ENCODE measurements at places on chromosomes 5 and 9.

GRCh38 chr9:684941-685340 is 156.6 kb upstream of the DMRT1 start:
- DNase-seq = no peak

DNA sequence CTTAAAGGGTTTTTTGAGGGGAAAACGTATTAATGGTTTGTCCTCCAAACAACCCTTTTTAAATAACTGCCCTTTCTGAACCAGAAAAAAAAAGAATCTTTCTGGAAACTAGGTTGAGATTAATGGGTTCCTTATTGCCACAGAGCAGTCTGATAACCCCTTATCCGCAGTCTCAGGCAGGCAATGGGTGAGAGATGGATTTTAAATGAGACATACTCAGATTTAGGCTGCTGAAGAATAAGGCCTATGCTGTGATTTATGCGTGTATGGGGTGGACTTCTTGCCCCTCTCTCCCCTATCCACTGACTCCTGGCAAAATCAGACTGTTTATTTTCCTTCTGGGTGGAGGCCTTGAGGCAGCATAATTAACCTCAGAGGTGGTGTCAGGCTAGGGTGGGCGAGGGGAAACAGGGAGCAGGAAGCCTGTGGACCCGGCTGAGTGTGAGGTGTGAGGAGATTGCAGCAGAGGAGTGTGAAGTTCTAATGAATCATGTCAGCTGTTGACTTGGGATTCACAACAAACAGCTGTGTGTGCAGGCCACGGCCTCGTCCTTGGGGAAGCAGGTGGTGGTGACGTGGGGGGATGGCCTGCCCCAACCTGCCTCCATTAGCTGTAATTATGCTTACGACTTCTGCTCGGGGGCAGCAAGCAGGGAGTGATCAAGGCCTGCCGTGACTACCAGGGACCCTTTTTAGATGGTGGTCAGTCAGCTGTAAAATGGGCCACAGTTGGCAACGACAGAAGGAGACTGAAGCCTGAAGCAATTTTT is 196.4 kb downstream of the SEMA6A start:
- DNase-seq = no peak

- DNase-seq = no peak
Measured at GRCh38 chr5:127335381-127335780, 44.8 kb downstream of the MEGF10 start.

DNA sequence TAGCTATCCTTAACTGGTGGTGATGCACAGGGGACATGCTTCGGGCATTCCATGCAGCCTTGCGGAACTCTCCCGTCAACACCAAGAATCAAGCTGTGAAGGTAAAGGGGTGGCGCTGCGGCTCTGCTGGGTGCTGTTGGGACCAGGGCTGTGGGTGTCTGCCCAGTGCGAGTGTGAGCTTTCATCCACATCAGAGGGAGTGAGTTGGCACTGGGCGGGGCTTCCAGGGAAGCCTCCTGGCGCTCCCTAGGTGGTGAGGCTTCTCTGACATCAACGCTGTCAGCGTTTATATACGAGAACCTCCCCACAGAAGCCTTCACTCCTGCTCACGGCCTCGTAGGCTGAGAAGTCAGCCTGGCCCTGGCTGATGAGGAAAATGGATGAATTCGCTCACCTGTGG is 11.7 kb downstream of the ARPC5L start:
- DNase-seq = no peak

DNA sequence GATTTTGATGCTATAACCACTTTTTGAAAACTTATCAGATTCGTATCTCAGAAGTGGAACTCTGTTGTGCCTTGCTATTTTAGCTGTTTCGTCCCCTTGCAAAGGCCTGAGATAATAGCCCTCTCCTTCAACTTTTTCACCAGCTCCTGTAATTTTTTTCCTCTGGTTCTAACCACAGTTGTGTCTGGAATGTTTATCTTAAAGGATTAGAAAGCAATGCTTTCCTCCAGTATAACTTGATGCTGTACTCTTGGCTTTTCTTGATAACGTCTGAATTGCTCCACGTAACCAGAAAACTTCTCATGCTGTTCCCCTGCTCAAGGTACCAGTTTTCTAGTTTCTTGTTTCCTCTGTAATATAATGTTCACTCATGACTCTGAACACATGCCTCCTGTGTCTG is 209.4 kb downstream of the DTWD2 start:
- DNase-seq = no peak

- DNase-seq = no peak
Measured at GRCh38 chr5:93829346-93829745, 87.9 kb upstream of the POU5F2 start.

- no peak for DNase-seq
Measured at GRCh38 chr9:108194154-108194553, 661.6 kb downstream of the ACTL7B start.

DNA sequence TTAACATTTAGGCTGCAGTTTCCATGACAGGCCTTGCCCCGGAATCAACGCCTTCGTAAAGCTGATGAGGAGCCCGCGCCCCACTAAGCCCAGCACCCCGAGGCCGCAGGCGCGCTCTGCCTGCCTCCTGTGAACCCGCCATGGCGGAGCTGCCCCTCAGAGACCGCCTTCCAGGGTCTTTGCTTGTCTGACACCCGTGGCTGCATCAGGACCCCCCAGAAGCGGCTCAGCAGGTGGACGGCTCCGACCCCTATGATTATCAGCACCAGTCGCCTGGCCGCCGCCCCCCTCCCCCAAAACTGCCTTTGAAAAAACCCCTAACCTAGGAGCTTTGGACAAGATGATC is 507 bp upstream of the DPH7 start:
- DNase-seq = no peak

DNA sequence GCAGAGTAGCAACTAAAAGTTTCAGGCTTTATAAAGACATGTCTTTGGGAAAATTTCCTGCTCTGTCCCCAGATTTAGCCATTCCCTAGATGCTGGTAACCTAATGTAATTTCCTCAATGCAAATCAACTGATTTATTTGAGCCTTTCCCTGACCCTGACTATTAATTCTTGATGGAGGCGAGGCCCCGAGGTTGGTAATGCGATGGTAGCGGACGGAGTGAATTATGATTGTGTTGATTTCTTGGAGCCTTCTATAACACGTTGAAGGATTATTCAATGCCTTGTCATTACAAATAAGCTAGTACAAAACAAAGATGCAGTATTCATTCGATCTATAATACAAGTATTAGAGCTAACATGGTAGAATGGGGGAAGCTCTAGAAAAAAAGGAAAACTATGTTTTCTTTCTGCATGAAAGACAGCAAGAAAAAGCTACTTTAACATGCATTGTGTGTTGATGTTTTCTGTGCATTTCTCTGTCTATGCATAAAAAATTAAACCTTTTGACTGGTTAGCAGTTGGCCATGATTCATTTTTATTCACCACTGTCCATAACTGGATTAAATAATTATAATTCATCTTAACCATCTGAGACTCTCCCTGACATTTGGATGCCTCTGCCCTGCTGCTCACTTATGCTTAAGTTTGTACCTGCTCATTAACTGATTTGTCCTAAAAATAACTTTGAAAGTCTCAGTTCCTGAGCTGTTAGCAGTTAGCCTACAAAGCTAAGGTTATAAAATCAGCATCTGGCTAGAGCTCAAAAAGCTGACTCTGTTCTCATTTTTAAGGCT is 490.2 kb upstream of the NUDT12 start:
- DNase-seq = no peak

- DNase-seq = no peak
Measured at GRCh38 chr5:126358525-126358924, 64.7 kb upstream of the GRAMD2B start.

DNA sequence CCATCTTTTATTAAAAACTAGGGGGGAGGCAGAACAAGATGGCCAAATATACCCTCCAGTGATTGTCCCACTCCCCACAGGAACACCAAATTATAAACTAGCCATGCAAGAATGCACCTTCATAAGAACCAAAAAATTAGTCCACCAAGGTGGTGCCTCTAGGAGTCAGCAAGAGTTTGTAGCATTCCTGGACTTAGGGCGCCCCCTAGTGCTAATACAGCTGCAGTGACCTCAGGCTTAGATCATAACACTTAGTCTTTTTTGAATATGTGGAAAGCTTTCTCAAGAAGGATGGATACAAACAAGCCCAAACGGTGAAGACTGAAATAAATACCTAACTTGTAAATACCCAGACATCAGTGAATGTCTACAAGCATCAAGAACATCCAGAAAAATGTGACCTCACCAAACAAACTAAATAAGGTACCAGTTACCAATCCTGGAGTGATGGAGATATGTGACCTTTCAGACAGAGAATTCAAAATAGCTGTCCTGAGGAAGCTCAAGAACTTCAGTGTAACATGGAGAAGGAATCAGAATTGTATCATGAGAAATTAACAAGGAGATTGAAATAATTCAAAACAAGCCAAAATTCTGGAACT is 19.3 kb downstream of the PPIP5K2 start:
- peak; percentile 83 for DNase-seq

GRCh38 chr9:2144619-2145018 is 129.5 kb downstream of the SMARCA2 start:
- DNase-seq = no peak

DNA sequence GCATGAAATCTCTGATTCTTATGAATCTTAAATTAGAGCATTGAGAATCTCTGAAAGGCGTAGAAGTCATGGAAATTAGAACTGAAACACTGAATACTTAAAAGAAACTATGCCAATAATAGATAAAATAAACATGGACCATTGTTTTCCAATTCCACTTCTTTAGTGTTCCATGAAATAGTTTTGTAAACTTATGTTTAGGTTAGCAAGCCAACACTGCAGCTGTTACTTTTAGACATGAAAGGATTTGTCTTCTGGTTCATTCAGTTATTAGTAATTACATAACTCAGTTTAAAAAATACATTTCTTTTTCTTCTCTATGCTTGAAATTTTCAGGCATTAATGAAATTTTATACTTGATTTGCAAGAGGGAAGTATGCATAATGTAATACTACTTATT is 733.4 kb upstream of the NUDT12 start:
- DNase-seq = no peak

GRCh38 chr5:59025734-59026133 is 442.9 kb downstream of the RAB3C start:
- no peak for DNase-seq

GRCh38 chr5:8907168-8907868 is 638.6 kb downstream of the SEMA5A start:
- DNase-seq = no peak

DNA sequence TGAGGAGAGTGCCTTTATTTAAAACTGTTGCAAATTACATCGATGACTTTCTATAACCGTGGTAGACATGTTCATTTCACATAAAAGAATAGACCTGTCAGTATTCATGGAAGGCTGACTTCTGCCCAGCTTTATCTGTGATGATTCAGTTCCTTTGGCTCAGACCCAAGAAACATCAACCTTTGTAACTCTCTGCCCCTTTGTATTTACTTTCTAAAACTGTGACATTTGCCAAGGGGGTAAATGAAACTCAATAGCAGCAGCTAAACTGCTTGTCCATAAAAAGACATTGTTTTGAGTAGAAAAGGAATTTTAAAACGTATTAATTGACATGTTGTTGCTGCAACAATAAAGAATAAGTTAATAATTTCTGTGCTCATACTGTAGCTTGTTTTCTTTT is 137.8 kb upstream of the ANKH start:
- no peak for DNase-seq

GRCh38 chr5:126414874-126415502 is 8.2 kb upstream of the GRAMD2B start:
- DNase-seq = no peak

- DNase-seq = no peak
Measured at GRCh38 chr5:164153469-164154172, 648.2 kb downstream of the MAT2B start.

- DNase-seq = no peak
Measured at GRCh38 chr5:149432376-149432775, 53.3 kb upstream of the IL17B start.

GRCh38 chr5:151012862-151013261 is 7.5 kb upstream of the GPX3 start:
- DNase-seq = no peak

DNA sequence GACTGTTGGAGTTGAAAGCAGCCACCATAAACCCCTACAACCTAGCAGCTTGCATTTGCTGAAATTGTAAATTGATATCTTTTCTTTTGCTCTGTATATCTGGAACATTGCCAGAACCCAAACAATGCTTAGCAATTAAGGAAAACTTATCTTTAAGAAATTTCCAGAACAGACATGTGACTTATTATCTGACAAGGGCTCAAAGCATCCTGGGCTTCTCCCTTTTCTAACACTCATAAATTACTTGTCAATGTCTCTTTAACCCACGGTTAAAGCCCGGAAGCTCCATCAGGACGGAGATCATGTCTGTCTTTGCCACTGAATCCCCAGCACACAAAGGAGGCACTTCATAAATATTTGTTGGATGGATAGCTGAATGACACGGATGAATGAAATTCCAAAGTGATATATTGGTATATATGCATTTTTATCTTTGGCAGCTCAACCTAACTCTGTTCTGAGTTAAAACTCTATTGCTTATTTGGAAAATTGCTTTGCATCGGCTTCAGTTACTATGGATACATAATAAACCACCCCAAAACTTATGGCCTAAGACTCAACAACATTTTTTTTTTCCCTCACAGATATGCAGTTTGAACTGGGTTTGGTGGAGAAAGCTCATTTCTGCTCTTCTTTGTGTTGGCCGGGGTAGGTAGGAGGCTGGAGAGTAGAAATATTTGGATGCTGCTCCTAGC is 103.1 kb upstream of the CLINT1 start:
- DNase-seq = no peak

DNA sequence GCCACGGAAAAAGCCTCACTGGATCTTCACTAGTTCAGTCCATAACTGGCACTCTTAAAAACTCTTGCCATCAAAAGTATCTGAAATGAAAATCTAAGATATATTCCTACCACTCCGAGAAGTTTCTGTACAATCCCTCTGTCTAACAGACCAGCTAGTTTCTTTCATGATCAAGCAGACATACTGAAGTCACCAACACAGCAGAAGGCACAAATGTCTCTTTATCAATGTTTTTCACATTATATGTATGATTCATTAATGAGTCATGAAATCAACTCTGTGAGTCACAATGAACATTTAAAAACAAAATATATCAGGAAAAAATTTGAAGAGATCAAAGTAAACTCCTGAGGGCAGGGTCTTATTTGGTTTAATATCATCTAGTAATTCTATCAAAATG is 50.8 kb downstream of the F2R start:
- DNase-seq = peak; percentile 24

DNA sequence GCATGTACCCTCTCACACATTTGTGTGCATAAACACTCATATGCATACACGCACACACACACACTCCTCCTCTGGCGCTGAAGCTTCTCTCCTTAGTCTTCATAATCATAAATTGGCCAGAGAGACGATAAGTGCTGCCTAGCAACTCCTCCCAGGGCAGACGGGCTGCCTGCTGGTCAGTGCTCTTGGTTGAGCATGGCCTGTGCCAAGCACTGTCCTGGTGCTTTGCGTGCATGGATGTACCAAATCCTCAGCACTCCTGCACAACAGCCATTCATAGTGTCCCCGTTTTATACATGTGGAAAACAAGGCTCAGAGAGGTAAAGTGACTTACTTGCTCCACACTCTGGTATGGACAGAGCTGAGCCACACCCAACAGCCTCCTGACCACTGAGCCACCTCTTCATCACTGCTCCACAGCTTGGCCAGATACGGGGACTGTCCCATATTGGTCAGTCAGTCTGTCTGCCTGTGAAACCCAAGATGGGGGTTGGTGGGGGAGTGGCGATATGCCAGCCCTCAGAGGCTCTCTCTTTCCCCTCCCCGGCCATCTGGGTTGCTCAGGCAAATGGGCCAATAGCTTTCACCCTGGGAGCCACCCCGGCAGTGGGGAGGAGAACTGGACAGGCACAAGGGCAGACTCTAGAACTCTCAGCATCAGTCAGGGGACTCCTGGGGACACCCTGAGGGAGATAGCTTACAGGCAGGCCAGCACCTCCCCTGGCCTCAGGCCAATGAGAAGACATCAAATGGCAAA is 64.3 kb upstream of the GARNL3 start:
- DNase-seq = no peak
